Activated CD8-positive, alpha-beta memory T cell treated with anti-CD3 and anti-CD28 coated beads for 1 hour (primary cell): ENCODE measurements at places on chromosomes 2 and 18.

DNA sequence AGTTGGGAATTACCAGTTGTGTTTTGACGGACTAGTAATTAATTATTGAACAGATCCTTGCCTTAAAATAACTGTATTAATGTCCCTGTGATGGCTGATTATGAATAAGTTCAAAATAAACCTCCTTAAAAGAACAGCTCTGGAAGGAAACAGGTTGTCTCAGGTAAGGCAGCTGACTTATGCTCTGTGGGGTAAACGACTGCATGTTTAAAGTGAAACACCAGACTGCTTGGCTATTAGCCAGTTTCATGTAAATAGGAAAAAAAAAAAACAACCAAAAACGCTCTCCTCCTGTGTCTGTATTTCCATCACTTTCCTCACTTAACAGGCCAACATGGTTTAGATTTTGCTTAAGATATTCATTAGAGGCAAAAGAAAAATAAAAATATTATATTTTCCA is 243.6 kb downstream of the TMEM182 start:
- DNase-seq = no peak

- no peak for DNase-seq
Observed at GRCh38 chr2:23496456-23496855, 111.5 kb downstream of the KLHL29 start.

DNA sequence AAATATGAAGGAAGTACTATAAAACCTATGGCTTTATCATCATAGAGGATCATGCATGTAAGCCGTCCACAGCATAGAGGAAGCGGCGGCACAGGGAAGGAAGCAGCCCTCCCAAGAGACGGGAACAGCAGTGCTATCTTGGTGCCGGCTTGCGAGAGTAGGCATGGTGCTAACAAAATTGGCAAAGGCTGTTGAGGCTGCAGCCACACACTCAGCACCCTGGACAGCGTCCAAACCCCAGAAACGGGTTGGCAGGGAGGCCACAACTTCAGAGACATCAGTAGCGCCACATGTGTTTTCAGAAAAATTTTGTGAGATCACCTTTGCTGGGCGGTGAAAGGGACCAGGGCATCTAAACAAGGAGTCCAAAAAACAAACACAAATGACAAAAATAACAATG is 37.7 kb downstream of the NETO1 start:
- DNase-seq = no peak

DNA sequence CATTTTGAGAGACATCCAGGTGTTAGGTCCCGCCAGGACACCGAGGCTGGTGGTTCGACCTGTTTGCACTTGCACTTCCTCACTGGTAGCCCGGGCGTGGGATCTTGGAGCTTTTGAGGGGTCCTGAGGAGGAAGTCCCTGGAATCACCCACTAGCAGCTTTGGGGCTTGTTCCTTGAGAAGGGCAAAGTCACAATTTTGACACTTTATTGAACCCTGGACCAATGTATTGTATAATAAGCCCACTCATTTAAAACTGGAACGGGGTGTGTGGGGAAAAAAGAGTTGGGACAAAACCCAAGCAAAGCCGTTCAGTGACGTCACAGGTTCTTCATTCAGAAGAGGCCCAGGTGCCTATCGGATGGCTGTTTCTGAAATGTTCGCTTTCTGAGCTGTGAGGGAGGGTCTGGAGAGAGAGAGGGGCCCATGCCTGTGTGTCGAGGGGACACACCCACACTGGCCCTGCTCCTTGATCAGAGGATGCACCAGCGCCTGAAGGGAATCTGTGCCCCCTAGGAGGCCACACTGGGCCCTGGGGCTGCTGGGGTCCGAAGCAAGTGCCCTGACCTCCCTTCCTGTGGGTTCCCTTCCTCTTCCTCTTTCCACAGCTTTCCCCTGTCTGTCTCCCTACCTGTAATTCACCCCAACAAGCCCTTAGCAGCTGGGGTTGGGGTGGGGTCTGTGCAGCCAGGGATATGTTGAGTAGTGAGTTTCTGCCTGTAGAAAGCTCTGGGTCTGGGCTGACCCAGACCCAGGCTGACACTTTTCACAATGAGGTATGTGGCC is 2.6 kb downstream of the LPIN1 start:
- no peak for DNase-seq

- no peak for DNase-seq
Observed at GRCh38 chr2:230589497-230590015, 123.1 kb upstream of the CAB39 start.

DNA sequence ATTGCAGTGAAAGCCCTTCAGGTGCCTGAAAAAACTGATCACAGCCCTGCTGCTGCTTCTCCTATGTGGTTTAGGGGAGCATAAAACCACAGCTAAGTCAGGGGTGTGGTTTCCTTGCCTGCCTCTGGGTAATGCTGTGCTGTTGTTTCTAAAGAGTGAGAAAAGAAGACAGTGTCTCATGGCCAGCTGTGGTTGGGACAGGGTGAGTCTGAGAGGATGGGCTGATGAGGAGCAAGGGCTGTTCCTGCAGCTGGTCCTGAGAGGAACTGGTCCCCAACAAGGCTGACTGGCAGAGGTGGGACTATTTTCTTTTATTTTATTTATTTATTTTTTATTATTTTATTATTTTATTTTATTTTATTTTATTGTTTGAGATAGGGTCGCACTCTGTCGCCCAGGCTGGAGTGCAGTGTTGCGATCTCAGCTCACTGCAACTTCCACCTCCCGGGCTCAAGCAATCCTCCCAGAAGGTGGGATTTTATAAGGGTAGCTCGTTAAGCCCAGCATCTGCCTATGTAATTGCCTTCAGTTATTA is 236.7 kb downstream of the FHOD3 start:
- no peak for DNase-seq

DNA sequence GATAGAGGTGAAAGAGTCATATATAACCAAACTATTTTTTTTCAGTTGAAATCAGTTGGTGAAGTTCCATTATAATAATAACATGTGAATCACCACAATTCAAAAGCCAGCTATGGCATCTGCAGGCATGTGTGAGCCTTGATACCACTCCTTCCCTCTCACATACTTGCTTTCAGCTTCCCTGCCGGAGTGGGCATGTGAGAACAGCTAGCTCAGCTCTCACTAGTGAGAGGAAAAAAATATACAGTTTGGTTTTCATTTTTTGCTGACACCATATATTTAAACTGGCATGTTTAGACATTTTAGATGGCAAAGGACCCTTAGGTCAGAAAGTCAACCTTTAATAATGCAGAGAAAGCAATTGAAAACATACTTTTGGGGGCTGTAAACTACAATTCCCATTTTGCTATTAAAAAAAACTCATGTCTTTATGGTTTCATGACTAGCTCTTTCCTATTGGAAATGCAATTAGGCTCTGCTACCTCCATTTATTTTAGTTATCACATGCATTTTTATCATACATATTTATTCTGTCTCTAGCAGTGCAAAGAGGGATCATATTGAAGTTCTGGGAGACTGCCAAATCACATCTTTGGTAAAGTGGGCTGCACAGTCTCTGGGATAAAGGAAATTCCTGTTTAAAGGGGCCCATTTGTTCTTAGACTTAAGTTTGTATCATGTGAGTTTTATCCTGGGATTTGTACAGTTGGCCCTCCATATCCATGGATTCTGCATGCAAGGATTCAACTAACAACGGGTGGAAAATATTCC is 33.2 kb upstream of the SLC40A1 start:
- DNase-seq = no peak

GRCh38 chr2:74585406-74586185 is 31.1 kb downstream of the DOK1 start:
- no peak for DNase-seq

DNA sequence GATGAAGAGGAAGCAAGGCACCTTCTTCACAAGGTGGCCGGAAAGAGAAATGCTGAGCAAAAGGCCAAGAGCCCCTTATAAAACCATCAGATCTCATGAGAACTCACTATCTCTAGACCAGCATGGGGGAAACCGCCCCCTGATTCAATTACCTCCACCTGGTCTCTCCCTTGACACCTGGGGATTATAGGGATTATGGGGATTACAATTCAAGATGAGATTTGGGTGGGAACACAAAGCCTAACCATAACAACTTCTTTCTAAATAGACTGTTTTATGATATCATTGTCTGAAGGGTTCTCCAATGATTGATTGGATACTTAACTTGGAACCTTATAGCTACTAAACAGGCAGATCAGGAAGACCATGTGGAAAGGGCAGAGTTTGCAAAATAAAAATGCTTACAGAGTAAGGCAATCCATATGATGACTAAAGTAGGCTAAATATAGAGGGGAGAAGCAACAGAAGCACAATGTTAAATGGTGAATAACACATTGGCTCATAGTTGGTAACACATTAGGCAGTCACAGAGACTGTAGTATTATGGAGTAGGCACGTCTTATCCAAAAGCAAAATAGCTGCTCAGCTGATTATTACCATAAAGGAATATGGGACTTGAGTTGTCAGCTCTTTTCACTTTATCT is 179.0 kb downstream of the BARD1 start:
- DNase-seq = no peak

GRCh38 chr2:201872591-201872990 is 66.3 kb downstream of the CDK15 start:
- no peak for DNase-seq

GRCh38 chr18:11042247-11042646 is 107.1 kb downstream of the PIEZO2 start:
- no peak for DNase-seq

GRCh38 chr2:152611458-152612231 is 105.6 kb downstream of the PRPF40A start:
- DNase-seq = no peak

- no peak for DNase-seq
Observed at GRCh38 chr2:18788592-18788991, 199.2 kb upstream of the NT5C1B start.

GRCh38 chr2:203025592-203025991 is 10.9 kb downstream of the NBEAL1 start:
- no peak for DNase-seq

DNA sequence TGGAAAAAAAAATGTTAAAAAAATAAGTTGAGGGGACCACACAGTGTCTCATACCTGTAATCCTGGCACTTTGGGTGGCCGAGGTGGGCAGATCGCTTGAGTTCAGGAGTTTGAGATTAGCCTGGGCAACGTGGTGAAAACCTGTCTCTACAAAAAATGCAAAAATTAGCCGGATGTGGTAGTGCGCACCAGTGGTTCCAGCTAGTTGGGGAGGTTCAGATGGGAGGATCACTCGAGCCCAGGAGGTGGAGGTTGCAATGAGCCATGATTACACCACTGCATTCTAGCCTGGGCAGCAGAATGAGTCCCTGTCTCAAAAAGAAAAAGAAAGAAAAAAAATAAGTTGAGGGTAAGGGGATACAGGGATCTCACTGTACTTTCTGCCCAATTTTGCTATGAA is 6.1 kb upstream of the KYNU start:
- no peak for DNase-seq

- DNase-seq = no peak
Observed at GRCh38 chr2:233359823-233360222, 5.5 kb downstream of the DGKD start.

DNA sequence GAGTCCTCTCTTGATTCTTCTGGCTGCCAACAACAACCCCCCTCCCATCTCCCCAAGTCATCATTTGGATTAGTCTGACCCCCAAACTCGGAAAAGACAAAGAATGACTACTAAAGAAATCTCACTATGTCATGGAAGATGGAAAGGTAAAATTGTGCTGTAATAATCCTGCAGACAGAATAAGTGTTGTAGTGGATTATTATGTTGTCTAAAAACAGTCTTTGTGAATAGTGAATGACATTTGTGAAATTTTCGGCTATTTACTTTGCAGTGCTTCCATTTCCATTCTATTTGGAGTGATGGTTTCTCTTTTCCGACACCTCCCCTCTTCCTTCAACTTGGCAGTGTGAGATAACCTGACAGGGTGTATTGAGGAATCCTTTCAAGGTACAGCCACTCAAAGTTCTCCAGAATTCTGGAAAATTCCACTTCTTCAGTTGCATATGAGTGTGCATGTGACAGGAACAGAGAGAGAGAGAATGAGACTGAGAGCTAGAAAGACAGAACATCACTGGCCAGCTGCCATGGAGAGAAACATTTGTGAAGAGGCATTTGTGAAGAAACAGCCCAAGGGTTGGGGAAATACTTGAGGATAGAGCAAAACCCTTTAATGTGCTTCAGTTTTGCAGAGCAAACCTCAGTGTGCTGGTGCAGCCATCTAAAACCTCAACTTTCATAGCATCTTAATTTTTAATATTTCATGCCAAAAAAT is 141.9 kb upstream of the DLX2 start:
- no peak for DNase-seq

DNA sequence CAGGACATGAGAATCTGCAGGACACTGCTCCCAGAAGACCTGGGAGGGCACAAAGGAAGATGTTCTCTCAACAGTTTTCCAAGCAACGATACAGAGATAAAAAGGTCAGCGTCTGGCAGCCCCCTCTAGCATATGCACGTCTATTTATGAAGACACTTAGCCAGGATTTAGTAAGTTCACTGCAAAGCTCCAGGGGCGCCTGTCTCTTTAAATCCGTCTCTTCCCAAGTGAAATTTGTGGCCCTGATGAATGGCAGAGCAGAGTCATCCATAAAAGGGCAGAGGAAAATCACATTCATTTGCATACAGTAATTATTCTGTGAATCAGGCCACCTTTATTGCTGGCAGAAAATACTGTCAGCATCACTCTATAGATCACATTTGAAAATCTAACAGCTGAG is 390.9 kb upstream of the SMIM21 start:
- DNase-seq = no peak

- no peak for DNase-seq
Observed at GRCh38 chr2:122210898-122211856, 455.7 kb downstream of the TSN start.

GRCh38 chr18:13562494-13563029 is 163.8 kb downstream of the FAM210A start:
- no peak for DNase-seq
